Right lobe of liver (tissue), 6 donors: ENCODE measurements at places on chromosomes 5 and 9. TPM values are rescaled to one million over a fixed set of nuclear protein-coding genes. Genes with fewer than 3 reads are reported as not detected.

Gene LEAP2
- 120 TPM for total RNA-seq

Gene MSX2
- not detected for total RNA-seq

Gene ZFYVE16
- total RNA-seq, result 9.3 TPM

Gene BAAT
- total RNA-seq, result 648 TPM

Gene ADRB2
- total RNA-seq, result 1.5 TPM

Gene GPRIN1
- 0.43 TPM for total RNA-seq

DNA sequence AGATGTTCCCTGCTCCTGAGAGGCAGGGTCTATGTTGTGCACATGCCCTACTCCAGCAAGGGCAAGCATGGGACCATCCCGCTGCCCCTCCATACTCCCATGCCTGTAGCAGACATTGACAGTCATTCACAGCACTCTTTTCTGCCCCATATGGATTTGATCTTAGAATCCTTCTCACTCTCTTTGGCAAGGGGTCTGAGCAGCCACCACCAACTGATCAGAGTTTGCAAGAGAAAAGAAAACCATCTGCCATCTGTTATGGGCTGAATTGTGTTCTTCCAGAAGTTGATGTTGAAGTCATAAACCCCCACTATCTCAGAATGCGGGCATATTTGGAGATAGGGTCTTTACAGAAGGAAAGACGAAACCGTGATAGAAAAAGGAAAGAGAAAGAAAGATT, 315.1 kb upstream of the CLINT1 start:
- H3K27me3 ChIP-seq, result no peaks in the 10 kb centered on the region
- no peaks in the 10 kb centered on the region for H3K36me3 ChIP-seq
- no peak overlapping the region for H3K27ac ChIP-seq
- H3K4me1 ChIP-seq, result no peaks in the 10 kb centered on the region
- no peak overlapping the region for H3K4me3 ChIP-seq

- no peaks in the 10 kb centered on the region for H3K27me3 ChIP-seq
- H3K27ac ChIP-seq, result peak overlapping the region; percentile 92
- H3K36me3 ChIP-seq, result peaks cover 2% of the 10 kb centered on the region
- peak overlapping the region; percentile 81 for H3K4me3 ChIP-seq
- no peak for DNase-seq
Observed at GRCh38 chr5:140556438-140556837, 835 bp downstream of the SRA1 start.

DNA sequence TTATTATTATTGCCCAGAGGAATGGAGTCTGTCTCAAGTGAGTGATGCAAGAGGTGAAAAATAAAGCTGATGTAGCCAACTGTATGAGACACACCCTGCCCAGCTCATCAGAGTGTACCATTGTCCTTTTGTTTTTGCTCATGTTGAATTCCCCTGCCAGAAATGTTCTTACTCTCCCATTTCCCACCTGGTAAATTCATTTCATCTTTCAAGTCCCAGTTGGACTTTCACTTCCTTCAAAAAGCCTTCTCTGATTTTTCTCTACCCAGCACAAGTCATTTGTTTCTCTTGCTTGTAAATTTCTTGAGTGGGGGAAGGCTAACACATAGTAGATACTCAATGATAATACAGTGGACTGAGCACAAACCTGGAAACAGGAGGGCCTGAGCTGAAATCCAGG, 394.5 kb upstream of the ZNF462 start:
- no peaks in the 10 kb centered on the region for H3K4me1 ChIP-seq

- H3K4me3 ChIP-seq, result no peak overlapping the region
- H3K27ac ChIP-seq, result peak overlapping the region; percentile 61
Observed at GRCh38 chr5:140240987-140241706, 61.8 kb downstream of the PFDN1 start.

DNA sequence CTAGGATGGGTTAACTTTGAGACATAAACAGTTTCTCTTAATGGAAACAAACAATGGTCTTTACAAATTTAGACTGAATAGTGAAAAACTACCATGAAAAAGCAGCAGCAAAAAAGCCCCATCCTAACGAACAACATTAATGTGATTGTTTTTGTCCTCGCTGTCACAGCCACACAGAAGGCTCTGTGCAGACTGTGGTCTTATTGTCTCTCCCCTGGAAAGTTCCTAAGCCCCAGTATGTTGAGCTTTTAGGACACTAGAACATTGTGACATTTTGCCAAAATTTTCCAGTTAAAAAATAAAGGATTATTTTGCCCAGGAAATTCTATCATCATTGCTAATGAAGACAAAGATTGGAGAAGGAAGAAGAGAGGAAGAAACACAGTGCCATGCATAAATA, 12.6 kb upstream of the SOWAHA start:
- H3K27me3 ChIP-seq, result no peaks in the 10 kb centered on the region
- no peak overlapping the region for H3K27ac ChIP-seq
- no peak overlapping the region for H3K4me3 ChIP-seq
- no peak for DNase-seq

DNA sequence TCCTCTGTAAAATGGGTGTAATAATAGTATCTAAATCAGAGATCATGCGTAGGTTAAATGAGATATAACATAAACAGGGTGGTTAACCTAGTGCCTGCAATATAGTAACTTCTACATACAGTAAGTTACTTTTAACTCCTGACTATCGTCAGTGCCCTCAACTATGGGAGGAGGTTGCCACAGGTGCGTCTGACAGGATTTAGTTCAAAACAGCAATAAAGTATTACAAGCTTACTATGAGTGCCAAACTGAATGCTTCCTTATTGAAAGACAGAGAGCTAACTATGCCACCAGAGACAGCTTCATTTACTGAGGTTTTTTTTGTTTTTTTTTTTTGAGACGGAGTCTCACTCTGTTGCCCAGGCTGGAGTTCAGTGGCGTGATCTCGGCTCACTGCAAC, 209.0 kb downstream of the ADAMTSL1 start:
- H3K27me3 ChIP-seq, result no peaks in the 10 kb centered on the region
- H3K4me1 ChIP-seq, result peaks cover 3% of the 10 kb centered on the region
- H3K4me3 ChIP-seq, result no peak overlapping the region
- H3K36me3 ChIP-seq, result no peaks in the 10 kb centered on the region
- no peak overlapping the region for H3K27ac ChIP-seq
- no peak for DNase-seq

DNA sequence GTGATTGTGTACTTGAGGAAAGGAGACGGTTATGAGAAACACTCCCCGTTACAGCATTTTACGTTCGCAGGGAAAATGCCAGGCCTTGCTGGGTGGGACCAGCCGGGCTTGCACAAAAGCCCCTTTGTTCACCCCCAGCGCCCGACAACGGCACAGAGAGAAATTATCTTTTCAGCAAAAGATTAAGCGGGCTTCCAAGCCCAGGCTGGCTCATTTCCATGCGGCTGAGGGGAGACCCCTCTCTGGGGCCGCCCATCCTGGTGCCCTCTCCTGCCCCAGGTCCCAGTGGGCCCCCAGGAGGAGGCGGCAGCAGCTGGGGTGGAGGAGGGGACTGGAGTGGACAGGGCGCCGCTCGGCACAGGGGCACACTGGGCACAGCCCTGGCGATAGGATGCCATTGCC, 50.8 kb upstream of the NOTCH1 start:
- no peaks in the 10 kb centered on the region for H3K4me1 ChIP-seq
- no peak for DNase-seq
- H3K4me3 ChIP-seq, result no peak overlapping the region
- H3K27me3 ChIP-seq, result no peaks in the 10 kb centered on the region
- no peak overlapping the region for H3K27ac ChIP-seq
- H3K36me3 ChIP-seq, result no peaks in the 10 kb centered on the region

DNA sequence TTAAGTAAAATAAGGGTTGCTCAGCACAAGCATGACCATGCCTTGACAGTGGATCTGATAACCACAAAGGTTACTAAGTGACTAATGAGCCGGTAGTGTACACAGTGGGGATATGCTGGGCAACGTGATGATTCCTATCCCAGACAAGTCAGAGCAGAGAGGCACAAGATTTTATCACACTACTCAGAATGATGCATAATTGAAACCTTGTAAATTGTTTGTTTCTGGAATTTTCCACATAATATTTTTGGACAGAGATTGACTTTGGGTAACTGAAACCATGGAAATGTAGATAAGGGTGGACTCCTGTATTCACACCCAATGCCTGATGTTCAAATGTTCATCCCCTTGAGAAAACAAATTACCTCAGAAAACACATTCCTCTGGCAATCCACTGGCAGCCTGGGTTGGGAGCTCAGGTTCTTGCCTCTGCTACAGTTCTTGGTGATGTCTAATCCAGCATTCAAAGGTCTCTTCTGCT, 16.2 kb upstream of the ERAP1 start:
- no peaks in the 10 kb centered on the region for H3K27me3 ChIP-seq
- DNase-seq, result no peak
- no peak overlapping the region for H3K4me3 ChIP-seq

GRCh38 chr9:37955781-37956422, 52.0 kb upstream of the SLC25A51 start:
- H3K27ac ChIP-seq, result no peak overlapping the region
- H3K36me3 ChIP-seq, result no peaks in the 10 kb centered on the region
- no peaks in the 10 kb centered on the region for H3K27me3 ChIP-seq
- H3K4me3 ChIP-seq, result no peak overlapping the region

GRCh38 chr5:57779383-57780223, 297.0 kb upstream of the ACTBL2 start:
- no peaks in the 10 kb centered on the region for H3K27me3 ChIP-seq
- H3K27ac ChIP-seq, result no peak overlapping the region
- no peak for DNase-seq
- H3K4me1 ChIP-seq, result no peaks in the 10 kb centered on the region
- H3K36me3 ChIP-seq, result no peaks in the 10 kb centered on the region
- H3K4me3 ChIP-seq, result no peak overlapping the region

DNA sequence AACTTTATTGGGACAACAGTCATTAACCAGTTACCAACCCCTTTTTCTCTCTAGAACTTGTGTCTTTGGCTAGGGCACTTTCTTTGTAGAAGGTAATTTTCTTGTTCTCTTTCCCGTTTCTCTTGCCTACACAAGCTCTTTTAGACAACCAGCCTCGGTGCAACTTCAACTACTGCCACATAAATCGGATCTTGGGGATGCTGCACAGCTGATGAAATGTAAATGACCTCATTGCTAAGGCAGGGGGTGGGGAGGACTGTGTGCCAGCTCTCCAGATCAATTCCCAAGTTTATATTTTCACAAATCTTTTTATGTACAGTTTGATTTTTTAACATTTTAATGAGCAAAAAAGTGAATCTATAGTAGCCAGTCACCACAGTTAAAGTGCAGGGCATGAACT, 157.6 kb downstream of the DENND1A start:
- no peak overlapping the region for H3K4me3 ChIP-seq
- H3K27ac ChIP-seq, result no peak overlapping the region
- H3K36me3 ChIP-seq, result no peaks in the 10 kb centered on the region
- H3K4me1 ChIP-seq, result no peaks in the 10 kb centered on the region
- DNase-seq, result no peak

GRCh38 chr9:133140174-133140505, 19.1 kb upstream of the RALGDS start:
- no peak for DNase-seq
- H3K4me3 ChIP-seq, result no peak overlapping the region
- no peak overlapping the region for H3K27ac ChIP-seq
- H3K4me1 ChIP-seq, result peaks cover 11% of the 10 kb centered on the region
- H3K27me3 ChIP-seq, result no peaks in the 10 kb centered on the region

- no peaks in the 10 kb centered on the region for H3K27me3 ChIP-seq
- H3K36me3 ChIP-seq, result no peaks in the 10 kb centered on the region
- H3K4me3 ChIP-seq, result peak within 1 kb of the TSS; percentile 77
- peak within 1 kb of the TSS; percentile 37 for H3K27ac ChIP-seq
Observed at GRCh38 chr5:115169487-115170133, at the start of gene TRIM36. Gene TRIM36 (minus strand): TSS chr5:115169908. CDS start chr5:115169634, 274 bp downstream.

GRCh38 chr5:87126869-87127268, 140.8 kb upstream of the RASA1 start:
- no peaks in the 10 kb centered on the region for H3K4me1 ChIP-seq
- no peaks in the 10 kb centered on the region for H3K27me3 ChIP-seq
- H3K36me3 ChIP-seq, result no peaks in the 10 kb centered on the region
- no peak overlapping the region for H3K27ac ChIP-seq
- H3K4me3 ChIP-seq, result no peak overlapping the region

DNA sequence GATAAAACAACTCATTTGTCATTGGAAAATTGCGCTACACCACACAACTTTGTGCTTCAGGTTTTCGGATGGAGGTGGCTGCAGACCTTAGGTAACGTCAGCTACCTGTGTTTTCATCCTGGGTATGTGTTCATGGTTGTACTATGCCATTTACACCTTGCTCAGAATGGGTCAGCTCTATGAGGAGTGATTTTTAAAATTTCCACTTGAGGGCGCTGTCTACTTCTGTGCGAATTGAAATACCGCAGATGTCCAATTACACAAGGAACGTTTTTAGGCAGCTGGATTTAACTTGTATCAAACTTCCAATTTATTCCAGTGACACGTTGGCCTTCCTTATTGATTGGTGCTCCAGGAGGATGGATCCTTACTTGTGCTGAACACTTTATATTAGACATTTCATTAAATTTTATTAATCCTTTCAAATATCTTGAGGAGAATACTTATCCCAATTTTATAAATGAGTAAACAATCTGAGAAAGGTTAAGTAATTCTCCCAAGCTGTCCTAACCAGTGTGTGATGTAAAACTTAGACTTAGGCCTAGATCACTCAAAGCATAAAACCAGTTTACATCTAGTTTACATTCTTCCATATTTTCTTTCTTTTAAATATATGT, 23.4 kb downstream of the DMRTA1 start:
- no peaks in the 10 kb centered on the region for H3K4me1 ChIP-seq
- DNase-seq, result no peak
- H3K4me3 ChIP-seq, result no peak overlapping the region
- no peaks in the 10 kb centered on the region for H3K27me3 ChIP-seq
- no peak overlapping the region for H3K27ac ChIP-seq

DNA sequence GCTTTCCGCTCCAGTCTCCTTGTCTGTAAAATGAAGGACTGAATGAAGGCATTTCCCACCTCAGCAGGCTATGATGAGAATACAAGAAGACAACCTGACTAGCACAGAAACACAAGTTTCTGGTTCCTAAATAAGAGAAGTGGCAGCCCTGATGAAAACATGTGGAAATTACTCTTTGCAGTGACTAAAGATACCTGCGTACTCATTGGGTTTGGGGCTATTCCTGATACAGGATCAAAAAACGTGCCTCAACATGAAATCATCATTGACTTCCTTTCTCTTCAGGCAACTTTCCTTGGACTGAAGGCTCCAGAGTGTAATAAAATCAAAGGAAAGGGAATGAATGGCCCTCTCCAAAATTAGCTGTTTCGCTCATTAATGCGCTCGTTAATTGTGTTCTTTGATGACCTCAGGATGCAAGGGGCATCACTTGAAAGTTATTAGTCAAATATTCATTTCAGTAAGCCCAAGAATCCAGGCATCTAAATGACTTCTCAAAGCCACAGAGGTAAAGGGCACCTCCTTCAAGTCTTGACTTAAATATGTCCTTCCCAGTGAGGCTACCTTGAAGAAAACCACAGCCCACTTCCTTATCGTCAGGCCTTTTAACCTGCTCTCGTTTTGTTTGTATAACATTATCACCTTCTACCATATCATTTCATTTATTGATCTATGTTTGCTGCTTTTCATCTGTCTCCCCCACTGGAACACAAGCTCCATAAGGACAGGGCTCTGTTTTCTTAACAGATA, 68.9 kb downstream of the RASEF start:
- no peaks in the 10 kb centered on the region for H3K27me3 ChIP-seq
- H3K4me1 ChIP-seq, result no peaks in the 10 kb centered on the region
- H3K4me3 ChIP-seq, result no peak overlapping the region
- no peak for DNase-seq

GRCh38 chr5:21654-22233, 70.2 kb upstream of the PLEKHG4B start:
- no peaks in the 10 kb centered on the region for H3K4me1 ChIP-seq
- DNase-seq, result no peak
- no peaks in the 10 kb centered on the region for H3K36me3 ChIP-seq
- H3K4me3 ChIP-seq, result no peak overlapping the region
- H3K27me3 ChIP-seq, result no peaks in the 10 kb centered on the region
- no peak overlapping the region for H3K27ac ChIP-seq
